GM04503 (cell line): ENCODE measurements at places on chromosomes 1 and 21.

GRCh38 chr1:94012708-94013366 lies 103.6 kb upstream of the GCLM start:
- DNase-seq = no peak

GRCh38 chr1:32749771-32750170 lies 47.2 kb upstream of the SYNC start:
- no peak for DNase-seq

DNA sequence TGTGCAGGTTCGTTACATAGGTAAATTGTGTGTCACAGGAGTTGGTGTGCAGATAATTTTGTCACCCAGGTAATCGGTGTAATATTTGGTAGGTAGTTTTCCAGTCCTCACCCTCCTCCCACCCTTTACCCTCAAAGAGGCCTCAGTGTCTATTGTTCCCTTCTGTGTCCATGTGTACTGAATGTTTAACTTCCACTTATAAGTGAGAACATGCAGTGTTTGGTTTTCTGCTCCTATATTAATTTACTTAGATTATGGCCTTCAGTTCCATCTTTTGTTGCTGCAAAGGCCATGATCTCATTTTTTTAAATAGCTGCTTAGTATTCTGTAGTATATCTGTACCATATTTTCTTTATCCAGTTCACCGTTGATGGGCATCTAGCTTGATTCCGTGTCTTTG lies 87.3 kb downstream of the RPS6KC1 start:
- DNase-seq = no peak

DNA sequence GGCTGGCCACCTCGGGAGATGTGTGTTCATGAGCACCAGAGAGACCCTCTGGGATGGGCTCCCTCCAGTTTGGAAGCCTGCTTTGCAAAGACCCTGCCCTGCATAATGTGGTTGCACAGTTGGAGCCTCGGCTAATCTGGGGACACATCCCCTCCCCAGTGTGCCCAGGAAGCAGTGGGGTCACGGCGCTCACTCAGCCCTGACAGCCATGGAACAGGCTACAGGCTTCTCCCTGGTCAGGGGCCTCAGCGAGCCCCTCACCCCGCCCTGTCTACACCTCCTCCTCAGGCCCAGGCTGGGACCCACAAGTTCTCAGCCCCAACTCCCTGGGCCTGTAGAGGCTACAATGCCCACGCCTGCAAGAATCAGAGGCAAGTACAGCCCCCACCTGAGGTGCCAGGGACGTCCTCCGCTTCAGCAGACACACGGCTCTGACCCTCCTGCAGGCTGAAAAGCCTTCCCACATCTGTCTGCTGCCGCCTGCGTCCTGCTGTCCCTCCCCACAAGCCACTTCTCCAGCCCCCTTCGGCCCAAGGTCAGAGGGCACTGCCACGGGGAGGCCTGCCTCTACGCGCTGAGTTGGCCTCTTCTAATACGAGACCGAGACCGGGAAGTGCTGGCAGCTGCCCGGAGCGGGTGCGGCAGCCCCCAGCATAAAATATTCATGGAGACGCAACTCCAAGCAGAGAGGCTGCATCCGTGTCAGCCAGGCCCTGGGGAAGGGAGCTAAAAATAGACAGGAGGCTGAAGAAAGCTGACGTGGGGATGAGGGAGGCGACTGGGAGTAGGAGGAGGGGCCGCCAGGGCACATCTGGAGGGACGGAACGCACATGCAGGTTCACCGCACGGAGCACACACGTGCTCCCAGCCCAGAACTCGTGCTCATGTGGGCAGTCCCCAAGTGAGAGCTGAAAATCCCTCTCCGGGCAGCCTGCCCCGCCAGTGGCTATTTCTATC lies 15.2 kb upstream of the GPR153 start:
- peak; percentile 49 for DNase-seq

- no peak for DNase-seq
Measured at GRCh38 chr1:20735581-20736111, 3.1 kb upstream of the SH2D5 start.

GRCh38 chr1:234505769-234506102 lies 26.8 kb upstream of the TARBP1 start:
- peak; percentile 64 for DNase-seq

DNA sequence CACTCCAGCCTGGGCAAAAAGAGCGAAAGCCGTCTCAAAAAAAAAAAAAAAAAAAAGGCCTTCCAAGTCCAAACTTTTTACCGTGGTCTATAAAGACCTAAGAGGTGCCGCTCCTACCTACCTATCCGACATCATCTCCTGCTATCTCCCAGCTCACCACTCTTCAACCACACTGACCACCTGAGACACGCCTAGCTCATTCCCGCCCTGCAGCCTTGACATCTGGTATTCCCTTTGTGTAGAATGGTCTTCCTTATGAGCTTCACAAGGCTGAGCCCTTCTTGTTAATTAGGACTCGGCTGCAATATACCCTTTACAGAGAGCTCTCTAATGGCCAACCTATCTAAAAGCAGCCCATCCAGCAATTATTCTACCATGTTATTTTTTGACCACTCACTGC lies 680 bp downstream of the MAGOH start:
- no peak for DNase-seq

GRCh38 chr1:10325521-10325920 lies 73.3 kb upstream of the PGD start:
- no peak for DNase-seq

- DNase-seq = no peak
Measured at GRCh38 chr1:115839029-115839678, 1.8 kb downstream of the NHLH2 start.

DNA sequence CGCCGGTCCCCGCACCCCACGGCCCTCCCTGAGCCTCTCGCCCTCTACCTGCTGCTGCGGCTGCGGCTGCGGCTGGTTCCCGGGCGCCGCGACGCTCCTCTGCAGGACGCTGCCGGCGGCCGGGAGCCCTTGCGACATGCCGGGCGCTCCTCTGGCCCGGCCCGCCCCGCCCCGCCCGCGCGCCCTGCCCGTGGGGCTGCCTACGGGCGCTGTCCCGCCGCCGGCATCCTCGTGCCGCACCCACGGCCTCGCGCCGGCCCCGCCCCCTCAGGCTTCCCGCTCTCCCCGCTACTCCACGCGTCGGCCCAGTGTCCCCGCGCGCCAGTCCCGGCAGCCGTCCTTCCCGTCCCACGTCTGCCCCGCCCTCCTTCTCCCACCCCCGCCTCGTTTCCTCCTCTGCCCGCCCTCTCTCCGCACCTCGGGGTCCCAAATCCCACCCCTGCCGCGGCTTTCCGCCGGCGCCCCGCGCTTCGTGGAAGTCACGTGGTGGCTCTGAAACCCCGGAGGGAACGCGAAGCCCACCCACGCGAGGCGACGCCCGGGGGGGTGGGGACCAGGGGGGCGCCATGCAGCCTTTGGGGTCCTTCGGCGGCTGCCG lies at the start of gene BATF3:
TSS of gene BATF3 (minus strand) at position 216 of the 598 bp plus-strand sequence. CDS start at position 138, 78 bp downstream.
- no peak for DNase-seq

DNA sequence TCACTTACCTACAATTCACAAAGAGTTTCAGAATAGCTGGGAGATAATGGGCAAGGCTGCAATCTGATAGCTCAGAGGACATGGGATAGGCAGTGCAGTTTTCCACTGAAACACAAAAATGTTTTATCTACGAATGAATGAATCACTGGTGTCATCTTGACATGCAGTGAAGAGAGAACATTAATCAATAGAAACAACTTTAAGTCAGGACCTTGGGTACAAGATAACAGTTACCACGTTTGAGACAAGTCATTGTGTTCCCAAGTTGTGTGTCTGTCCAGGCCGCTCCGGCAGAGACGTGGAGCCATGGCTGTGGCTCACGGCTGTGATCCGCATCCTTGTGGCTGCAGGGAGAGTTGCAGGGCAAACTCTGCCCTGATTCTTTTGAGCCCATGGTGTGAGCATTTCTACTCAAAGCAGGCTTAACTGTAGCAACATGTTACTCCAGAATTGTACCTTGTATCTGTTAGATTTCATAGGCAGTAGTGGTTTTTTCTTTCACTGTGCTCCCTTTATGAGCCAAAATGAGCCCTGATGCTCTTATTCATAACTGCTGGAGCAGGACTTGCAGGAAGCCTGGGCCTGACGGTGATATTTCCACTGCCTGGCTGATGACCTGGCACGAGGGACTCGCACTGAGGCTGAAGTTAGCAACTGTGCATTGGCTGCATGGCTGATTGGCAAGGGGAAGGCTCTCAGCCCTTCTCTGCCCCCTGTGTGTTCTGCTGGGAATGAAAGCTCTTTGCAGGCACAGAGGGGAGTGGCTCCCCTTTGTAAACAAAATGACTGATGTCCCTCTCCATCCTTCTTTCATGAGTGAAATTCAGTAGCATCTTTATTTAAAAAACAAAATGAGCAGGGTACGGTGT lies 465.2 kb downstream of the AJAP1 start:
- DNase-seq = no peak

DNA sequence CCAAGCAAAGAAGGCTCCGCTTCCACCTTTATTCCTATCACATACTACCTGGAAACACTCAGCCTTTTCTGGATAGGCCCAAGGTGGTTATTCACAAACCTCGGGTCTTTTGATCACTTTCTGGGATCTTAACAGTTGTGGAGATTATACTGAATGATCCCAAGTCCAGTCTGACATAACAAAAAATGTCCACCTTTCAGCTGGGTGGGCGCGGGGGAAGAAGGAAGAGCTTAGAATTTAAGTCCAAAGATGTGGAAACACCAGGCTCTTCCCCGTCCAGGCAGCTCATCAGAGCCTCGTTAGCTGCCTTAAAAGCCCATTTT lies 338 bp upstream of the C1orf53 start:
- no peak for DNase-seq

GRCh38 chr1:74317663-74318062 lies 82.5 kb downstream of the TNNI3K start:
- no peak for DNase-seq

GRCh38 chr1:230965535-230965934 lies 13.1 kb downstream of the TTC13 start:
- no peak for DNase-seq

- DNase-seq = no peak
Measured at GRCh38 chr1:13450204-13450603, 40.0 kb downstream of the PRAMEF20 start.

GRCh38 chr1:160030657-160031364 lies 979 bp downstream of the PIGM start:
- DNase-seq = no peak

DNA sequence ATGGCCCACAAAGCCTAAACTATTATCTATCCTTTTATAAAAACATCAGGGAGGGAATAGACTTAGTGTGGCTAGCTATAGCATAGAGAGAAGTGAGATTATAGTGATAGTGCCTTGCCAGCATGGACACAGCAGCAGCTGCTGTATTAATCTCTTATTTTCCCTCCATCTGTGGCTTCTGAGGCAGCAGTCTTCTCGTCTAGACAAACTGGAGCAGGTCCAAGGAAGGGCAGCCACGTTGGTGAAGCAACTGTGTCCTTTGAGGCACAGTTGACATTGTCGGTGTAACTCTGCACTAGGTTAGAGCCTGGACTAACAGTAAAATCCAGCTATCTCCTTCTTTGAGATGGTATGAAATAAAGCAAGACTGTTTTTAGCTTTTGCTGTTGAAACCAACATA lies 131.3 kb downstream of the CACHD1 start:
- DNase-seq = no peak

GRCh38 chr1:232226197-232226712 lies 403.7 kb downstream of the SIPA1L2 start:
- DNase-seq = peak; percentile 63

- DNase-seq = no peak
Measured at GRCh38 chr1:175591083-175591743, 152.2 kb downstream of the TNR start.

DNA sequence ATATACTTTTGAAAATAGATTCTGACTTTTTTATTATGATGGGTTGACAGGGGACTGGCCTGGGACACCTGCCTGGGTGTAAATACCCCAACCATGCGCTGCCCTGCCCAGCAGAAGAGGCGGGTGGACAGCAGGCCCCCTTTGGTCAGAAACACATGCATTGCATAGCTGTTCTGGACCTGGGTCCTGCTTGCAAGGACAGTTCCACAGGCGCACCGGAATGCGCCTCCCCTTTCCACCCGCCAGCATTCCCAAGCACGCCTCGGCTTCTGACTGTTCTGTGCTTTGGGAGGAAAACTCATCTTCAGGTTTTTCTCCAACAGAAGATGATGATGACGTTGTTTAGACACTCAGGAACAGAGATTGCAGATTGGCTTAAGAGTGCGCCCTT lies 428 bp upstream of the ZNF678 start:
- DNase-seq = no peak

DNA sequence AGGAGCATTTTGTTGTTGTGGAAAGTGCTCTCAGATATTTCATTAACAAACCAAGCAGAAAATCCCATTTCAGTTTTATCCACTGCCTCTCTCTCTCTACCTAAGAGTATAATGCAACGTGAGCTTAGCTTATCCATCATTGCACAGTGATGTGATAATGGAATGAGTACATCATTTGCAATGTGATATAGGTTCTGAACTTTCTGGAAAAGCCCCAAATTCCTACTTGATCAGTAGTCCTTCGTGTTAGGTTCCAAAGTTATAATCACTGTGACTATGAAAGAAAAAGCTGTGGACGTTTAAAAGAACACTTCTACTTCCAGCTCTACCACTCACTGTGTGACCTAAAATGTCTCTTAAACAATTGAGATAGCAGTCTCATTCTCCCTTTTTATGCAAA lies 76.4 kb upstream of the PRMT6 start:
- no peak for DNase-seq

DNA sequence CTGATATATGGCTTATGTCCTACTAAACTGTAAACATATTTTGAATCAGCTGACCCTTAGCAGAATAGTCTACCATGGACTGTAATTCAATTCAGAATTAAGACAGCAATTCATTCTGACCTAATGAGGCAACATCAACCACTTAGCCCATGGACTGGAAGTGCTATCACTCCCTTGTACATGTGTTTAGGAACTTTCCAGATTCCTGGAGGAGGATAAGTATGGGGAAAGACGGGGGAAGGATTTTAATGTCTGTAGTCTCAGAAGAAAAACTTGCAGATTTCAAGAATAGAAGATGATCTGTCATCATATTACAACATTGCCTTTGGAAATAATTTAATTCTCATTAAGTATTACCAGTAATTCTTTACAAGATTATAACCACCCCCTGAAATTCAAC lies 56.3 kb downstream of the PTGFR start:
- no peak for DNase-seq

DNA sequence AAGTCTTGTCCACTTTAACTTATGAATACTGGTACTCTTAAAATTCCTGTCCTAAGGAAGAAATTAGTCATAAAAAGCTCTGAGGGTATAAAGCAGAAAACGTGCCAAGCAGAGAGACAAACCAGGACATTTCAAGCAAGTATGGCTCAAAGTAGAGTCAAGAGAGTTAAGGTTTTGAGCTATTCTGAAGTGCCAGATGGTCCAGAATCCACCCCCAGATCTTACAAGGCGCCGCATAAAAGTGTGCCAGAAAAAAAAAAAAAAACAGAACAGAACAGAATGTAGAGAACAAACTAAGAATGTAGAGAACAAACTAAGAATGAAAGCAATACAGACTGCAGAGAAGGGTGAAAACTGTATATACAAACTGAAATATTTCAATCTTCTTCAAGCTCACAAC lies 12.5 kb downstream of the EPS15 start:
- DNase-seq = peak; percentile 54

- DNase-seq = no peak
Measured at GRCh38 chr1:224213438-224214119, 30.5 kb downstream of the DEGS1 start.

DNA sequence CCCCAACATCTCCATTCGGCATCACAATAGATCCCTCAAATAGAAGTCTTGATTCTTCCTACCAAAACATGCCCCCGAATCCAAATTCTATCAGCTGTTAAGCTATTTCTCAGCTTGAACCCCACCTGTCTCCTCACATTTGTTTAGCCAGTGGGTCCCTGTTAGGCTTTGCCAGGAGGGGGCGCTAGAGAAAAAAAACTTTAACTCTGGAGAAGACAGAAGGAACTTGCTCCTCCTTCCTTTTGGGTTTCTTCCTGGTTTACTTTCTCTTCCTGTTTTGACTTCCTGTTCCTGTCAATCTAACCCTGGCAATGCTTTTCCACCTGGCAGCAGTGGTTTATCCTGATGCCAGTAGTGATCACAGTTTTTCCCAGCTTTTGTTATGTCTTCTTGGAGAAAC lies 95.6 kb upstream of the KCNK1 start:
- no peak for DNase-seq
